Activated T-helper 1 cell treated with Interleukin-2 at 50 U/mL for 16 hours (primary cell): ENCODE measurements at places on chromosomes 2 and 18.

GRCh38 chr18:63085611-63086010 is 234.0 kb downstream of the BCL2 start:
- DNase-seq = no peak

DNA sequence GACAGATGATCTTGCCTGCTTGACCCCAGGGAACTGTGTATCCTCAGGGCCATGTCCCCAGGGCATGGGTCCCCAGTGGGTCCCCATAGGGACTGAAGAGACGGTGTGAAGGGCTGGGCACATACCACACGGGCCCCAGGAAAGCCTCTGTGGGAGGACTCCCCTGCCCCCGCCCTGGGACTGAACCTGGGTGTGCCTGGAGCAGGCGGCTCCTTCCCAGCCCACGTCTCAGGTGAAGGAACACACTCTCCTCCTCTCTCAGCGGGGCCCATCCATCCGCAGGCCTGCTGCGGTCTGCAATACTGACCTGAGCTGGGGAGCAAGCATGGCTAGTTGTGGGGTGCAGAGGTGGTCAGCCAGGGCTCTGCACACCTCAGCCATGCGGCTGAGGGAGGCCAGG is 45.2 kb downstream of the KIF1A start:
- DNase-seq = no peak

GRCh38 chr2:8006626-8007025 is 675.2 kb upstream of the ID2 start:
- DNase-seq = no peak

DNA sequence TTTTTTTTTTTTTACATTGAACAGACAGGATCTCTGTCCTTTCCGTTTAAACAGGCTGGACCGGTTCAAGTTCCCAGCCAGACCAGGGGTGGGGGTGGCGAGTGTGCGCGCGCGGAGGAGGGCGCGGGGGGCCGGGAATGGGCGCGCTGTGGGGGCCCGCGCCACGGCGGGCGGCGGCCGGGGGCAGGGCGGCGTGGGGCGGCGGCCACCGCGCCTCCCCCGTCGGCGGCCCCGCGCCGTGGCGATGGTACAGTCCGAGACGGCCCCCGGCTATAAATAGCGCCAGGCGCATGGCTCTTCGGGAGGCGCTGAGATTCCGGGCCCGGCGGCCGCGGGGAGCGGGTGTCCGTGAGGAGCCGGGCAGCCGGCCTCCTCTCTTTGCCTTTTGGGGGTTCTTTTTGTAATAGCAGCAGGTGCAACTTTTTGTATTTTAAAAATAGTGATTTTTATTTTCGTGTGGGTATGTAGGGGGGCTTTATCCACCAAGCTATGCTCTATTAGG is 430 bp upstream of the CELF4 start:
- DNase-seq = no peak

DNA sequence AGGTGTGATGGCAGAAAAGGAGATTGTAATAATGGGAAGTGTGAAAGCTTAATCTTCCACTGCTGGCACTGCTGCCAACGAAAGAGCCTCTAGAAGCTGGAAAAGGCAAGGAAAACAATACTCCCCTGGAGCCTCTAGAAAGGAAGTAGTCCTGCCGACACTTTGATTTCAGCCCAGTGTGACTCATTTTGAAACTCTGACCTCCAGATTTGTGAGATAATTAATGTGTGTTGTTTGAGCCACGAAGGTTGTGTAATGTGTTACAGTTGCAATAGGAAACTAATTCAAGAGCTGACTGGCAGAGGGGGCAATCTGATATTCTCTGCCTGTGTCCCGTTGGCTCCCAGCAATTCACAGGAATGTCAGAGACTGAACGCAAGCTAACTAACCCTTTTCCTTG is 219.2 kb upstream of the UBE2E3 start:
- DNase-seq = no peak

DNA sequence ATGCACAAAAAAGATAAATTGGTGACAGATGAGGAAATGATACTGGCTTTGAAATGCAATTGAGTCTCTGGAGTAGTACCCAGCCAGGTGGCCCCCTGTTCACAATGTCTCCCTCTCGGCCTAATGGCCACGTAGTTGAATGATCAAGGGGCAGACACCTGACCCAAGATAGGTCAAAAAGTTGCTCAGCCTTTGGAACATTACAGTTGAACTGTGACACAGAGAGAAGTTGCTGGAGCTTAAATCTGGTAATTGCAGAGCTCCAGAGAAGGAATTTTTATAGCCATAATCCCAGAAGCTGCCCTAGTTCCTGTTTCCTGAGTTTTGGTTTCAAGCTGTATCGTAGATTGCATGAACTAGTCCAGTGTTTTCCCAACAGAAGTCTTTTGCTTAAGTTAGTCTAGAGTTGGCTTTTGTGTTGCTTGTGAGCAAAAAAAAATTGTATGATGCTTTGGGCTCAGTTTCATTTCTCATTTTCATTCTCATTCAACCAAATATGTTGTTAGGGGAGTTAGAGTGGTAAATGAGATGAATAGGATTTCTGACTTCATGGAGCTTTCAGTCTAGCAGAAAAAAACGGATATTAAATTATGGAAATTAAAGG is 117.9 kb downstream of the CSRNP3 start:
- no peak for DNase-seq

DNA sequence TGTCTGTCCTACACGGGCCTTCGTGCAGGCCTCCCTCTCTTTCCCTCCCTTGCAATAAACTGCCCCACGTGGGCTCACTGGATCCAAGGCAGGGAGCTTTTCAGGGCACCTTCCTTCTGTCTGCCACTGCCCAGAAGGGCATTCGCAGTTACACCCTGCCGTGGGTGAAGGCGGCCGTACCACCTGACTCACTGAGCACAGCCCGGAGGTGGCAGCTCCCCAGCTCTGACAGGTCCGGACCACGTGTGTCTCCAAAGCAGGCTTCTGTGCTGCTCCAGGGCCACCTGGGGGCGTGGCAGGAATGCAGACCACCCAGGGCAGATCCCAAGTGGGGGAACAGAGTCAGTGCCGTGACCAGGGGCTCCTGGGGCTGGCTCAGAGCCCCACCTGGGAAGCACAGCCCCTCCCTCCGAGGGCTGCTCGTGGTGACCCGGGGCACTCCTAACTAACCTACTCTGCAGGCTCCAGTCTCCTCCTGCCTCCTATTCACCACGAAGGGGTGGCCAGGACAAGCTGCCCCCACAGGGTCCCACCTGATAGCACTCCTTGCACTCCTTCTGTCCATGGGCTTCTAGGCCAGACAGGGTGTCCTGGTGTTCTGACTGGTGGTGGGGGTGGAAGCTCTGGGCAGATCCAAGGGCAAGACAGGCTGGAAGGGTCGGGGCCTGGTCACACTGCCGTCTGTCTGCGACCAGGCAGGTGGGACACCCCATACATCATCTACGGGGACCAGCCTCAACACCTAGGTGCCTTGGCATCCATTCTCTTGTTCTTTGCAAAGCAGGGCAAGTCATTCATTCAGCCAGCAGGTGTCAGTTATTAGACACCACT is 9.7 kb downstream of the SNED1 start:
- no peak for DNase-seq

DNA sequence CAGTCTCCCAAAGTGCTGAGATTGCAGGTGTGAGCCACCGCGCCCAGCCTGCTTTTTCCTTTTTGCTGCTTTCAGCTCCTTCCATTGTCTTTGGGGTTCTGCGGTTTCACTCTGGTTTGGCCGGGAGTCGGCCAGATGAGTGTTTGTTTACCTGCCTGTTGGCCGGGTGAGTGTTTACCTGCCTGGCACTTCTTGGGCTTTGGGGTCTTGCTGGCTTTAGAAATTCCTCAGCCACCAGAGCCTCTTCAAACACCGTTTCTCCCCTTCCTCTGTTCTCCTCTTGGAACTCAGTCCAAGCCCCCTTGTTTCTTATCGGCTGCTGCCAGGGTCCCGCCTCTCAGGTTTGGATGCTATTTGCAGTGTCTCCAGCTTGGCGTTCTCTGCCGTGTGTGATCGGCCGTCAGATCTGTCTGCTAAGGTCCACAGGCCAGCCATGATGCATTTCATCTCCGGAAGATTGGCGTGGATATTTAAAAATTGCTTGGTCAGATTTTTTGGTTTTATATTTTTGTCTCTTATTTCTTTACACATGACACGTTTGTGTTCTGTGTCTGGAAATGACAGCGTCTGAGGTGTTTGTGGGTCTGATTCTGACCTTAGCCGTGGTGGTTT is 14.2 kb upstream of the GAL3ST2 start:
- no peak for DNase-seq

- DNase-seq = no peak
These were observed 301.9 kb downstream of the PTH2R start for GRCh38 chr2:208708486-208708885.

GRCh38 chr2:231007286-231008098 is 11.6 kb downstream of the SPATA3 start:
- DNase-seq = no peak

GRCh38 chr2:74427551-74427950 is 6.0 kb downstream of the WDR54 start:
- DNase-seq = no peak

DNA sequence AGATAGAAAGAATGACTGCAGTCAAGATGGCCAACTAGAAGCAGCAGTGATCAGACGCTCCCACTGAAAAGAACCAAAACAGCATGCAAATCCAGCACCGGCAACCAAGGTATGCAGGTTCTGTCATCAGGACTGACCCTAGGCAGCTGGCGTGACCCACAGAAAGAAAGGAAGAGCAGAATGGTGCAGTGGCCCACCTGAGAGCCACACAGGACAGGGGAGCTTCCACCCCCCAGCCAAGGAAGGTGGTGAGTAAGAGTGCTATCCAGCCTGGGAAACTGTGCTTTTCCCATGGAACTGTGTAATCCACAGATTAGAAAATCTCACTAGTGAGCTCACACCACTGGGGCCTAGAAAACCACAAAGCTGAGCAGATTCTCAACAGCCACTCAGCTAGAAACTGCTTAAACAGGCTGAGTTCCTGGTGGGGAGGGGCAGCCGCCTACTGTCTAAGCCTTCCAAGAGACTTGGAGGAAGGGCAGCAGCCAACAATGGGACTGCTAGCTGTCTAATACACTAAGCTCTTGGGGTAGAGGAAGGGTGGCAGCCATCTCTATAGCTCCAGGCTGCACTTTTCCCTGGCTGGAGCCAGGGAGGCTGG is 127.9 kb downstream of the EVA1A start:
- DNase-seq = no peak

- no peak for DNase-seq
These were observed 281.8 kb downstream of the NBAS start for GRCh38 chr2:15279201-15279876.

DNA sequence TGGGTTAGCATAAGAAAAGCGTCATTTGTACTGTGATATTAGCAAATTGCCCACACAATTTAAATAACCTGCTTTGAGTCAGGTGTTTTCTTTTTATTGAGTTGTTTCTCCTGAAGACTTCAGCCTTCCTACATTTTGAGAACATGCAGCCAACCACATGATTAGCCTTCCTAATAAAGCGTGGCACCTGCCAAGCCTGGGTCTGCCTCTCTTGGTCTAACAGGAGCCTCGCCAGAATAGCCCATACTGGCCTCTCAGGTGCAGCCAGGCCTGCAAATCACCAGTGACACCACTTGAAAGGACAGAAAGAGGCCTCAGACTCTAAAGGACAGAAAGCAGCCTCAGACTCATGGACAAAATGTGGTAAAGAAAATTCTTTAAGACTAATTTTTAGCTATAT is 653.8 kb downstream of the BCL11A start:
- DNase-seq = no peak

GRCh38 chr2:124666976-124667375 is 641.9 kb downstream of the CNTNAP5 start:
- DNase-seq = no peak

GRCh38 chr2:180728928-180729559 is 251.4 kb upstream of the UBE2E3 start:
- no peak for DNase-seq

DNA sequence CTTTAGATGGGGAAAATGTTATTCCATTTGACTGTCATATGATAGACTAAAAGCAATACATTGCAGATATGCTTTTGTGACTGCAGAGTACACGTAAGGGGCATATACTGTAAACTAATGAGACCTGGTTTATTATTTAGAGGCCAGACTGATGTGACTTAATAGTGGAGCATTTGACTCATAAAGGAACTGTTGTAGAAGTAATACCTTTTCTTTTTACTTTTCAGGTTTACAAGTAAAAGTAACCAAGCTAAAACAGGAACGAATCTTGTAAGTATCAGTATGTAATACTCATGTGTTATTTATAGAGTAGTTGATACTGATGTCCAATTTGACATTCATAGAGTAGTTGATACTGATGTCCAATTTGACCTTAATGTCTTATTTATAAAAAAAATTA is 13.1 kb downstream of the RBBP8 start:
- no peak for DNase-seq

DNA sequence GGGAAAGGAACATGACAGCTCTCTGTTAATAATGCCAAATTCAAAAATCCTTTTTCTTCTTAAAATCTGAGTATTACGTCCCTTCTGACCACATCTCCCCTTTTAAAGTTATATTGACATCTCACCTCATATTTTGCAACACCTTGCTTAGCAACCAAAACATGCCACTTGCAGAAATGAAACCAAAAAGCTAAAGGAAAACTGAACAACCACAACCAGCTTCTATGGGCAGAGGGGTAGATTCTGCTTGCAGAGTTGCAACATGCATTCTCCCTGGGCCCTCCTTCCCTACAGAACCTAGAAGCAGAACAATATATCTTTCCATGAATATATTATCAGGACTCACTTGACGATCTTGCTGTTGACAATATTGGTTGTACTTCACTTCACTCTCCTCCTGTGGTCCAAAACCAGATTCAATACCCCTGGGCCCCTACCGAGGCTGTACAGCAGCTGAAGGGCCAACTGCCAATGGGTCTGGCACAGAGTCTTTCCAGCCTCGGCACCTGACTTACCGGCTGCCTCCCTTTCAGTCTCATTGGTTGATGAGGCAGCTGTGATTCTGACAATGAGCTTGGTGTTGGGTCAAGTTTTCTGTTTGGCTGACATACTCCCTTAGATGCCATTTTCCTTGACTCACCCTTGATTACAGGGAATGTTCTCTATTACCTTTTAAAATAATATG is 616.6 kb downstream of the ZEB2 start:
- no peak for DNase-seq

DNA sequence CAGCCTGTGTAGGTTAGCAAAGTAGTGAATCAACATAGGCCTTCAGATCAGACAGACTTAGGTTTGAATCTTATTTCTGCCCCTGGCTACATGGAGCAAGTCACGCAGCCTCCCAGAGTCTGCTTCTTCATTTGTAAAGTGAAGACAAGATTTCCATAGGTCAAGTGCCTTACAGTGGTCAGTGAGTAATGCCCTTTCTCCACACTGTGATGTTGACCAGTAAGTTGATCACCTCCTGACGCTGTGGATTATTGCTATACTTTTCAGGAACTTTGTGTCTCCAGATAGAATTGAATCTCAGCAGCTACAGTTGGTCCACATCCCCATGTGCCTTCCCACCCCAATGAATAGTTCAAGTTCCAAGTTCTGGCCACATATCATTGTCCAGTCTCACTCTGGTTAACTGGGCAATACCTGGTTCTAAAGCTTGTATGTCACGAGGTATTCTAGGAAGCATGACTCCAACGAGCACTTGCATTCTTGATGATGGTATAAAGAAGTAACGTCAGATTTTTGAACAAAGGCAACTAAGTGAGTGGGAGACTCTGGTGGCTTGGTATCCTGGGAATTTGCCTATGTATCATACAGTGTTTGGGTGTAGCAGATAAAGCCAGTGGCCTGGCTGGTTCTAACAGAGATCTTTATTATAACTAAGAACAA is 2.1 kb upstream of the CLIP4 start:
- DNase-seq = no peak

- no peak for DNase-seq
These were observed 564 bp downstream of the MPV17 start for GRCh38 chr2:27322301-27322765.
